ENCODE measurements at places on chromosomes 7 and 10. TPM values are rescaled to one million over a fixed set of nuclear protein-coding genes. Genes with fewer than 3 reads are reported as not detected.

DNA sequence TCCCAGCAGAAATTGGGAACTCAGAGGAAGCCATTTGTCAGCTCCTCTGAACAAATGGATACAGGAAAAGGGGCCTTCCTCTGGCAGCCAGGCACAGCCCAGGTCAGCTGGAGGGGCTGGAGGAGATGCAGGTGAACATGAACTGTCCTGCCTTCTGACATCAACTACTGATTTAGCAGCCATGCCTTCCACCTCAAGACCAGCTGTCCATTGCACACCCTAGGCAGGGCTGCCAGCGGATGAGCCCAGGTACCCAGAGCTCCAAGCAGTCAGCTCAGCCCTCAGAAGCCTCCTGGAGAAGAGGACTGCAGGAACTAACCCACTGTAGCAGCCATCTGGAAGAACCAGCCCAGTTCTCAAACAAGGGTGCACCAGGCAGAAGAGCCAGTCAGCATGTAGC is 44.1 kb upstream of the GDF10 start:
- no peaks in the 10 kb centered on the region for H3K36me3 ChIP-seq
- H3K4me3 ChIP-seq, result no peak overlapping the region
- H3K4me1 ChIP-seq, result no peaks in the 10 kb centered on the region
- H3K27me3 ChIP-seq, result peaks cover 29% of the 10 kb centered on the region

Gene CPXM2
- total RNA-seq, result 3.4 TPM

Gene CPA2
- total RNA-seq, result not detected

DNA sequence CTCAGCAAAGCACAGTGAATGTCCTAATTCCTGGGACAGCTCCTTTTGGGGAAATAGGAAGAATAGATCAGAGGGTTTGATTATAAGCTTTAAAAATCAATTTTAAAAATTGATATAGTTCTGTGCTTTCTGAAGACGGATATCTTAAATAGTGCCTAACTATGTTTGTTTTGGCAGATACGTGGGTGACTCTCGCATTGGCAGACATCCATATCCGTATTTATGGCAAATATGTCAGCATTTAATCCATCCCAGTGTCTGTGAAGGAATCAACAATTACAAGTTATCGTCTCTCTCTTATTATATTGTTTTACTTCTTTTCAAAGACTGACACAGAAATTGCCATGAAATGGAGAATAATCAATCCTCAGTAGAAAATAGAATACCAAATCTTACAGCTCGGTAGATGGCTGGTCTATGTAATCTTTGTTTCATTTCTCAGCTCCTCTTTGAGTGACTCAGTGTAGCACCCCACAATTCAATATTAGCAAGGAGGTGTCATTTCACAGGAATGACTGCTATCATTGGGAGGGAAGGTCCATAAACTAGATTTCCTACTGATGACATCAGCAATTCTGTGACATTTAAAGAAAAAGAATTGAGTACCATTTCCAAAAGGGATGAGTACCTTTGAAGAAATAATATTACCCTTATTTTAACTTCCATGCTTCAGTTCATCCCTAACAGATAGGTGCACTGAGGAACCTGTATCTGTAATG is 186.4 kb upstream of the NFE2L3 start:
- H3K27ac ChIP-seq, result no peak overlapping the region
- H3K27me3 ChIP-seq, result no peaks in the 10 kb centered on the region
- DNase-seq, result no peak

- peaks cover 9% of the 10 kb centered on the region for H3K4me1 ChIP-seq
- H3K27me3 ChIP-seq, result no peaks in the 10 kb centered on the region
- H3K4me3 ChIP-seq, result no peak overlapping the region
- DNase-seq, result no peak
Observed at GRCh38 chr7:56009695-56010094, 41.5 kb downstream of the PSPH start.

GRCh38 chr10:58622246-58622645 is 109.6 kb downstream of the BICC1 start:
- no peaks in the 10 kb centered on the region for H3K36me3 ChIP-seq
- H3K27ac ChIP-seq, result no peak overlapping the region
- H3K4me1 ChIP-seq, result no peaks in the 10 kb centered on the region

Gene MTPN
- total RNA-seq, result 129 TPM

DNA sequence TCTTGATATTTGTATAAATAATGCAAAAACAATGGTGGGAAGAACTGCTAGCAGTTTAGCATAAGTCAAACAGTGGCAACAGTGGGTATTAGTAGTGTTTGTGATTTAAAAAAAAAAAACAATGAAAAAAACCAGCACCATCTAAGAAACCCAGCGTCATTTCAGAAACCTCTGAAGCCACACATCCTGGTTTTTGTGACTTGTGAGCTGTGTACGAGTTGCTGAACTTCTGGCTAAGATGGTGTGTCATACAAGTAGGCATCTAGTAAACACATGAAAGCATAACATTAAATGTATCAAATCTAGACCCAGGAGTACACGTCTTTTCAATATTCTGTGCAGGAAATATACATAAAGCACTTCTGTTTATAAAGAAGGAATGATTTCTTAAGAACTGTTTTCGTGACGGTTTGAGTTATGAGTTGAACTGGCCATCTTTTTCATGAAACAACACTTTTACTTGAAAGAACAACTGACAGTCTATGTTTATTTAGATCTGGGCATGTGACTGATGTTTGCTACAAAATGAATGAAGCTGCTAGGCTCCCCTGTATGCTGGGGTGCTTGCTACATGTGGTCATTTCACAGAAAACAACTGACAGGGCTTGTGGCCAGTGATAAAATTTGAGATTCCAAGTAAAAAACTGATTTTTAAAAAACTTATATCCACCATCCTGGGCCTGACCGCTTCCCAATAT is 143.5 kb downstream of the PIP4K2A start:
- no peak for DNase-seq
- no peaks in the 10 kb centered on the region for H3K36me3 ChIP-seq
- no peak overlapping the region for H3K27ac ChIP-seq
- no peaks in the 10 kb centered on the region for H3K27me3 ChIP-seq
- H3K4me3 ChIP-seq, result no peak overlapping the region

Gene COX15
- total RNA-seq, result 38.4 TPM

DNA sequence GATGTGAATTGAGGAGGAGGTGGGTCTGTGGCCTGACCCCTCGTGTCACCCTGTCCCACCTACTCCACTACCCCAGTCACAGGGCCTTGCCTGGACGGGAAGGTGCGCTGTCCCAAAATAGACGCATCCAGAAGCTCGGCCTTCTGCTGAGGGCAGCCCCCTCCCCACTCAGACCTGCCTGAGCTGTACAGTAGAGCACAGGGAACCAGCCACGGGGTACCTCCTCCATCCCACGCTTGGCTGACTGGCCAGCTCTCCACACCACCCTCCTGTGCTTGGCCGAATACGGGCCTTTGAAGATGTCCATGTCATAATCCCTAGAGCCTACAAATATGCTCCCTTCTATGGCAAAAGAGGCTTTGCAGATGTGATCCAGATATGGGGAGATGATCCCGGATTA is 88.3 kb downstream of the CHST15 start:
- H3K27ac ChIP-seq, result peak overlapping the region; percentile 77
- H3K36me3 ChIP-seq, result peaks cover 6% of the 10 kb centered on the region
- peaks cover 21% of the 10 kb centered on the region for H3K4me1 ChIP-seq
- H3K27me3 ChIP-seq, result no peaks in the 10 kb centered on the region
- H3K4me3 ChIP-seq, result no peak overlapping the region

DNA sequence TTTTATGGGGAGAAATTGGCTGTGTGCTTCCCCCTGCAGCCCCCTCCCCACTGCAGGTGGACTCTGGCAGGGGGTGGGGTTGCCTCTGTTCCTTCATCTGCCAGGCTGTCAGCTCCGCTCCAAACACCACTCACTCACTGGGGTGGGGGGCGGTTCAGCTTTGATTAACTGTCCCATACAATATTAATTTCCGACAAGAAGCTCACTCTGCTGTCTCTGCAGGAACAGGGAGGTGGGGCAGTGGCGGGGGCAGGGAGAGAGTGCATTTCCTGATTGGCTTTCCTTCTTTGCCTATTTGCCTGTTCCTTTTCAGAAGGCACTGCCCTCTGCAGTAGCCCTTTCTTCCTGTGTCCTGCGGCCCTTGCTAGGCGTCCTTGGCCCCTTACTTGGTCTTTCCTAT is 500.8 kb downstream of the PLXNA4 start:
- no peak overlapping the region for H3K27ac ChIP-seq
- no peak overlapping the region for H3K4me3 ChIP-seq
- H3K27me3 ChIP-seq, result no peaks in the 10 kb centered on the region
- no peak for DNase-seq

DNA sequence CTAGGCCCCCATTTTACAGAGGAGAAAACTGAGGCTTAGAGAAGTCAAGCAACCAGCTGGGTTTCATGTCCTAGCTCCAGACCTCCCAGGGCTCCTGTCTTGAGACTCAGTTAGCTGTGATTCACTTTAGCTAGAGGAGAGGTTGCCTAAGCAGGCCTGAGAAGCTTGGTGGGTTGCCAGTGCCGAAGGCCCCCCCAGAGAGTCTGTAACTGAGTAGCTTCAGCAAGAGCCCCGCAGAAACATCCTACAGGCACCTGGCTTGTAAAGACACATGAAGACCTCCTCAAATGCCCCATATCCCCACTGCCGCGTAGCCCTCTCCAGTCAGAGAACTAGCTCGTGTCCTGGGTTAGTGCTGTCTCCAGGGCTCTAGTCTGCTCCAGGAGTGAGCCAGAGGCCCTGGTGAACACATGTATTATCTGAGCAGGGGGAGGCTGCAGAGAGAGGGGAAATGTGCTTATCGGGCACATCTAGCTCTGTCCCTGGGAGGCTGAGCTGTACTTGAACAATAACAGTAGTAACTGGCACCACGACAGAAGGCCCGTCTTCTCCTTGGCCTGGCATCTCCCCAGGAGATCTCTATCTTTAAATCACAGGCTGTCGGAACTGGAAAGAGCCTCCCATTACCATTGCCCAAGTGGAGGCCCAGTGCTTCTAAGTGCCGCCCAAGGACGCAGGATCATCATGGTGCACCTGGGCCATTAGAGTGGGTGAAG is 28.9 kb downstream of the UNC5B start:
- peaks cover 82% of the 10 kb centered on the region for H3K4me1 ChIP-seq
- no peak for DNase-seq
- no peak overlapping the region for H3K4me3 ChIP-seq
- H3K36me3 ChIP-seq, result no peaks in the 10 kb centered on the region
- peak overlapping the region; percentile 38 for H3K27ac ChIP-seq

- no peak overlapping the region for H3K27ac ChIP-seq
- H3K36me3 ChIP-seq, result no peaks in the 10 kb centered on the region
Observed at GRCh38 chr10:104548090-104548489, 93.0 kb upstream of the SORCS3 start.

- H3K4me3 ChIP-seq, result no peak overlapping the region
- H3K27ac ChIP-seq, result no peak overlapping the region
- no peaks in the 10 kb centered on the region for H3K4me1 ChIP-seq
- H3K36me3 ChIP-seq, result peaks cover 92% of the 10 kb centered on the region
- DNase-seq, result no peak
- no peaks in the 10 kb centered on the region for H3K27me3 ChIP-seq
Observed at GRCh38 chr10:287026-287709, 151.9 kb downstream of the ZMYND11 start.

DNA sequence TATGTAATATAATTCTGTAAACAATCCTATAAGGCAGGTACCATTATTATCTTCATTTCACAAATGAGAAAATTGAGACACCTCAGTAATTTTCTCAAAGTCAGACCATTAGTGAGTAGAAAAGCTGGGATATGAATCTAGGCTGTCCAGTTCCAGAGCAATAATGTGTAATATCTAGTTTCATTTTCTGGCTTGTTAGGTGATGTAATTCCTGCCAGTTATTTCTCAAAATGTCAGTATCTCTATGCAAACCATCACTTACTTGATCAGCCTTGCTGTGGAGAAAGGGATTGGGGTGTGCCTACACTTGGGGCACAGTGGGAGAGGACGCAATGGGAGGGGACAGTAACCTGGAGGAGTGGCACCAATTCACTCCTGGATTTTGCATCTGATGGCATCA is 157.5 kb downstream of the LYZL1 start:
- DNase-seq, result no peak
- no peak overlapping the region for H3K27ac ChIP-seq
- no peaks in the 10 kb centered on the region for H3K27me3 ChIP-seq
- peaks cover 8% of the 10 kb centered on the region for H3K4me1 ChIP-seq

- no peak for DNase-seq
- no peaks in the 10 kb centered on the region for H3K27me3 ChIP-seq
- H3K36me3 ChIP-seq, result no peaks in the 10 kb centered on the region
- H3K27ac ChIP-seq, result no peak overlapping the region
- H3K4me1 ChIP-seq, result no peaks in the 10 kb centered on the region
- H3K4me3 ChIP-seq, result no peak overlapping the region
Observed at GRCh38 chr10:30378201-30378995, 29.3 kb upstream of the MTPAP start.

GRCh38 chr10:35130663-35131062 is 4.0 kb downstream of the CREM start:
- H3K4me3 ChIP-seq, result no peak overlapping the region
- H3K27me3 ChIP-seq, result no peaks in the 10 kb centered on the region
- peak overlapping the region; percentile 4 for H3K27ac ChIP-seq
- H3K36me3 ChIP-seq, result no peaks in the 10 kb centered on the region
- DNase-seq, result no peak
- H3K4me1 ChIP-seq, result peaks cover 15% of the 10 kb centered on the region

Gene MYPN
- total RNA-seq, result not detected

GRCh38 chr7:28804990-28805389 is 153.1 kb downstream of the TRIL start:
- no peak overlapping the region for H3K27ac ChIP-seq
- no peak overlapping the region for H3K4me3 ChIP-seq
- H3K4me1 ChIP-seq, result no peaks in the 10 kb centered on the region
- H3K36me3 ChIP-seq, result no peaks in the 10 kb centered on the region

GRCh38 chr10:125331056-125331455 is 170.7 kb upstream of the CTBP2 start:
- no peak overlapping the region for H3K4me3 ChIP-seq
- H3K36me3 ChIP-seq, result no peaks in the 10 kb centered on the region
- no peaks in the 10 kb centered on the region for H3K4me1 ChIP-seq
- no peaks in the 10 kb centered on the region for H3K27me3 ChIP-seq
- no peak overlapping the region for H3K27ac ChIP-seq

- no peaks in the 10 kb centered on the region for H3K4me1 ChIP-seq
- H3K27me3 ChIP-seq, result no peaks in the 10 kb centered on the region
- H3K36me3 ChIP-seq, result no peaks in the 10 kb centered on the region
- H3K4me3 ChIP-seq, result no peak overlapping the region
Observed at GRCh38 chr10:34609287-34609940, 205.7 kb downstream of the PARD3 start.

Measured in esophagus squamous epithelium (tissue), 5 donors.